ENCODE measurements at places on chromosomes 3 and 15. TPM values are rescaled to one million over a fixed set of nuclear protein-coding genes. Genes with fewer than 3 reads are reported as not detected.

Gene ZXDC
- total RNA-seq = 17.0 TPM

Gene GAP43
- total RNA-seq = not detected

Gene ERICH6
- total RNA-seq = not detected

Gene GABRG3
- total RNA-seq = not detected

Gene CAND2
- total RNA-seq = 5.5 TPM

Gene SLC2A2
- not detected for total RNA-seq

Gene ITIH1
- total RNA-seq = not detected

Gene TNFAIP8L3
- 10.2 TPM for total RNA-seq

Gene TMEM266
- total RNA-seq = under 0.01 TPM

Gene SKOR1
- not detected for total RNA-seq

Gene RBMS3
- 33.1 TPM for total RNA-seq

Gene SLC12A1
- total RNA-seq = not detected

Gene SRGAP3
- not detected for total RNA-seq

Gene CAMP
- not detected for total RNA-seq

Gene HIGD2B
- not detected for total RNA-seq

Gene SOX2
- total RNA-seq = not detected

Gene LMAN1L
- total RNA-seq = not detected

Gene PDIA5
- total RNA-seq = 64.6 TPM

Gene IGSF11
- total RNA-seq = not detected

Gene LRRK1
- total RNA-seq = 5.2 TPM

Gene CP
- total RNA-seq = not detected

Gene PLEKHO2
- 25.2 TPM for total RNA-seq
